Temporal lobe (tissue), 4 donors: ENCODE measurements at places on chromosomes 5 and 9. TPM values are rescaled to one million over a fixed set of nuclear protein-coding genes. Genes with fewer than 3 reads are reported as not detected.

TMEFF1 gene
- total RNA-seq, result 38.4 TPM

PAEP gene
- not detected for total RNA-seq

CATSPER3 gene
- total RNA-seq, result not detected

CER1 gene
- not detected for total RNA-seq

MAMDC4 gene
- total RNA-seq, result 7.1 TPM

EMB gene
- total RNA-seq, result 4.7 TPM

EHMT1 gene
- total RNA-seq, result 49.4 TPM

LPAR1 gene
- total RNA-seq, result 13.0 TPM

FOXI1 gene
- total RNA-seq, result not detected

SLC6A19 gene
- under 0.01 TPM for total RNA-seq
